ENCODE measurements at places on chromosomes 1 and 21. TPM values are rescaled to one million over a fixed set of nuclear protein-coding genes. Genes with fewer than 3 reads are reported as not detected.

Gene NBPF4
- not detected for polyA plus RNA-seq

Gene B3GALT6
- 9.3 TPM for polyA plus RNA-seq

- no peaks in the 10 kb centered on the region for H3K36me3 ChIP-seq
- peaks cover 16% of the 10 kb centered on the region for H3K27me3 ChIP-seq
- DNase-seq, result no peak
- H3K4me3 ChIP-seq, result no peak overlapping the region
- H3K4me1 ChIP-seq, result no peaks in the 10 kb centered on the region
These were observed 5.2 kb upstream of the BACH1 start for GRCh38 chr21:29293495-29293894.

DNA sequence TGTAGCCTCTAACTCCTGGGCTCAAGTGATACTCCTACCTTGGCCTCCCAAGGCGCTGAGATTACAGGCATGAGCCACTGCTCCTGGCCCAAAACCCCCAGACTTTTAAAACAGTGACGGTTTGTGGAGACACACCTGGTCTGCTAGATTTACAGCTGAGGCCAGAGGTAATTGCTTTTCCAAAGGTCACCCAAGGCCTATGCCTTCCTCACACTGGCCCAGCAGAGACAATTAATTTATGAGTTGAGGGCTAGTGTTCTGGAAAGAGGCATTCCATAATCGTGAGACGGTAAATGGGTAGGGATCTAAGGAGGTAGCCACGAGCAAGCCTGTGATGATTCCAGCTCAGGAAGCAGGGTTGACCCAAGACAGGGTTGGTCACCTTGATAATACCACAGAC is 12.4 kb upstream of the PARP1 start:
- no peak overlapping the region for H3K4me3 ChIP-seq
- no peak overlapping the region for H3K27ac ChIP-seq
- no peaks in the 10 kb centered on the region for H3K36me3 ChIP-seq
- no peaks in the 10 kb centered on the region for H3K27me3 ChIP-seq

Gene STUM
- polyA plus RNA-seq, result 0.40 TPM

Gene PDZK1IP1
- not detected for polyA plus RNA-seq

DNA sequence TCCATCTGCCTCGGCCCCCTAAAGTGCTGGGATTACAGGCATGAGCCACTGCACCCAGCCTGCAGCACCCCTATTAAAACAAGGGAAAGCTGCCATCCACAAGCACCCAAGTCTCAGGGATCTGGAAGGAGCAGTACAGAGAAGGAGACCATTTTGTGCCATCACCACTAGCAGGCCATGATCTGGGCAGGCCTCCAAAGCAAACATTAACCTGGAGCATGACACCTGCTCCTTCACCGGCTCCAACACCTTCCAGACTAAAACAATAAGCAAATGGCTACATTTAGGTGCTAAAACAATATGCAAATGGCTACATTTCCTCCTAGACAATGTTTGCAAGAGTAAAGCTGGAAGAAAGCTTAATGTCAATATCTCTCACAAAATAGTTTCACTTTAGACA is 16.7 kb downstream of the MEAF6 start:
- DNase-seq, result no peak
- no peak overlapping the region for H3K4me3 ChIP-seq
- H3K36me3 ChIP-seq, result peaks cover 6% of the 10 kb centered on the region

Gene RGS16
- 35.2 TPM for polyA plus RNA-seq

Gene TAL1
- not detected for polyA plus RNA-seq

- peaks cover 9% of the 10 kb centered on the region for H3K4me1 ChIP-seq
- H3K36me3 ChIP-seq, result no peaks in the 10 kb centered on the region
- no peak overlapping the region for H3K4me3 ChIP-seq
- peak; percentile 16 for DNase-seq
- H3K27ac ChIP-seq, result no peak overlapping the region
- H3K27me3 ChIP-seq, result no peaks in the 10 kb centered on the region
These were observed 151.1 kb upstream of the DPT start for GRCh38 chr1:168879896-168880734.

DNA sequence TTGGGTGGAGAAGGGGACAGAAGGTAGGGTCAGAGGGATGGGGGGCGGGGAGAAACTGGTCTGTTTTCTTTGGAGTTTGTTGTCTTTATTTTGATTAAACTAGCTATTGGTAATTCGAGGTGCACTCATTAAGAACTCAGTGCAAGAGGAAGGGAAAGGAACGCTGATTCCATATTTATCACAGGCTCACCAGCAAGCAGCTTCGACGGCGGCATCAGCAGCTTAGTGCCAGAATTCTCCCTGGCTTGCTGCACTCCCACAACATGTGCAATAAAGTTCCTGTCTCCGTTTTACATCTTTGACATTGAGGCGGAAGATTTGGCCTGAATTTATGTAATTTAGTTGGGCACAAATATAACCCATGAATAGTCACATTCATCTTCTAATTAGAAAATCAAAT is 57.6 kb downstream of the PEX14 start:
- H3K4me1 ChIP-seq, result peaks cover 44% of the 10 kb centered on the region
- peaks cover 10% of the 10 kb centered on the region for H3K27me3 ChIP-seq
- H3K4me3 ChIP-seq, result no peak overlapping the region
- H3K36me3 ChIP-seq, result no peaks in the 10 kb centered on the region
